ENCODE measurements at places on chromosomes 1 and 21.

DNA sequence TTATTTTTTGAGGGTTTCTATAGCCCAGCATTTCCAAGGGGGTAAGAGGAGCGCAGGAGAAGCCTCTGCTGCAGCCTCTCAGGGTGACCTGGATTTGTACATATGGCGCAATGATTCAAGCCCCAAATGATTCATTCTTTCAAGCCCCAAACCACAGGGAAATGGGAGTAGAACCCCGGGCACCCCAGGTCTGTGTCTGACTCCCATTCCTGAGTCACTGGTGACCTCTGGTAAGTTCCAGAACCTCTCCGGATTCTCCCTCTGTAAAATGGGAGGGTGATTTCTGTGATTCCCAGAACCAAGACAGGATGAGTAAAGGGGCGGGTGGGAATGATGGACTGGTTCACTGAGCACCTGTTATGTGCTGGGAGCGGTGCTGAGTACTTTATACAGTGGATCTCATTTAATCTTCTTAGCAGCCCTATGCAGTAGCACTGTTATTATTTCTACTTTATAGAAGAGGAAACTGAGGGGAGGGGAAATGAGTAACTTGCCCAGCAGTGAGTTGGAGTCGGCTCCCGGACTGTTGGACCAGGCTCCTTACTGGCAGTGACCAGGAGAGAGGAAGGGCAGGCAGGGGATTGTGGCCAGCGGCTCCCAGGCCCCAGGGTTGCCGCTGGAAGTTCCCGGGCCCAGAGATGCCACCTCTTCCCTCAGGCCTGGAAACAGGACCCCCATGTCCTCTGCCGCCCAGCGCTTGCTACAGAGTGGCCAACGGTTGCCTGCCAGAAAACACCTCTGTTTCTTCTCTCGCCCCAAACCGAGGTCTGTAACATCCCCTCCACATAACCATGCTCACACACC, 20.3 kb upstream of the SLC26A9 start:
- DNase-seq = no peak

DNA sequence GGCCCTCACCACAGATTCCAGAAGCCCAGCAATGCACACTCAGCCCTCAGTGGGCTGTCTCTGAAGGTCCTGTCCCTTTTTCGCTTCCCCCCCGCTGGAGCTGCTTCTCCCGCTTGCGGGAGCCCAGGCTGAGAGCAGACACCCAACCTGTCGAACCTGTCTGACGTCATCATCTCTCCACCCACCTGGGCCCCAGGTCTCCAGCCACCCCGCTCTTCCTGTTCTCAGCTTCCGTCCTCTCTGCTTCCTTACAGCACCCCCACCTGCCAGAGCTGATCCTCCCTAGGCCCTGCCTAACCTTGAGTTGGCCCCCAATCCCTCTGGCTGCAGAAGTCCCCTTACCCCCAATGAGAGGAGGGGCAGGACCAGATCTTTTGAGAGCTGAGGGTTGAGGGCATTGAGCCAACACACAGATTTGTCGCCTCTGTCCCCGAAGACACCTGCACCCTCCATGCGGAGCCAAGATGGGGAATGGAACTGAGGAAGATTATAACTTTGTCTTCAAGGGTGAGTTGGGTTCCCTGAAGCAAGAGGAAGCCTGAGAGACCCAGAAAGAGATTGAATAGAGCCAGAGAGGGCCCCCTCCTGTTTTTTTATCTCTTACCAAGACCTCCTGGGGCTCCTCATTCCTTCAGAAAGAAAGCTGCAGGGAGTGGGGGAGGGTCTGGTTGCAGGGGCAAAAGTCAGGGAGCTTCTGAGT, at the start of gene RAB25:
Gene RAB25, plus strand, starts transcription at position 224 of the 700 bp plus-strand sequence. Its CDS starts 241 bp downstream, at position 465.
- no peak for DNase-seq

DNA sequence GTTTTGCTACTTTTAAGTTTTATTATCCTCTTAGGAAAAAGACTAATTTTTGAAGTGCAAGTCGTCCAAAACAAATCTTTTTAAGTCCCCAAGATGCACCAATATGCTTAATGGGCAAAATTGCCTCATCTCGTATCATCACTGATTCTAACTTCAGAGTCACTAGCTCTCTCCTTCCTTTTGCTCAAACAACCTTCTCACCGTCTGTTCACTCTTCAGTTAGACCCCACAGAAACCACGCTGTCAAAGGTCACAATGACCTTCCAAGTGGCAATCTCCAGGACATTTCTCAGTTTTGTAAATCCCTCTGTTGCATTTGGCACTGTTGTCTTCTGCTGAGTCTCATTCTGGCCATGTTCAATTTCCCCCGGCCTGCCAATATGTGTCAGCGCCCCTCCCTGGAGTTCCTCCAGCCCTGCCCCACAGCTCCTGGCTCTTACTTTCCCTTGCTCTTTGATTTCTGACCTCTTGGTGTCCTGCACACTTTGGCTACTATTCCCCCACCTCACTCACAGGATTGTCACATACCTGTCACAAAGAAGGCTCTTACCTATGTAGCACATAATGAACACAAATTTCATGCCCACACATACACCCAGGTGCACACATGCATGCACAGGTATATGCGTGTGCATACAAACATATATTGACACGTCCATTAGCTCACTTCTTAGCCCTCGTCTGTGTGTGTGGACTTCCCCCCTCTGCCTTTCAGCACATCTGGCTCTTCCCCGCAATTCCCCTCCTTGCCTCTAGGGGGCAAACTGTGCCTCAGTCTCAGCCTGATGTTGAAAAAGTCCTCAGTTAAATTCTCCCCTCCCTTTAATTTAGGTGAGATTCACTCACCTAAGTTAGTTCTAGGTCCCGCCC, 354.0 kb upstream of the DUSP10 start:
- DNase-seq = peak; percentile 42

- no peak for DNase-seq
Measured at GRCh38 chr21:26946744-26947446, 20.0 kb downstream of the ADAMTS5 start.

DNA sequence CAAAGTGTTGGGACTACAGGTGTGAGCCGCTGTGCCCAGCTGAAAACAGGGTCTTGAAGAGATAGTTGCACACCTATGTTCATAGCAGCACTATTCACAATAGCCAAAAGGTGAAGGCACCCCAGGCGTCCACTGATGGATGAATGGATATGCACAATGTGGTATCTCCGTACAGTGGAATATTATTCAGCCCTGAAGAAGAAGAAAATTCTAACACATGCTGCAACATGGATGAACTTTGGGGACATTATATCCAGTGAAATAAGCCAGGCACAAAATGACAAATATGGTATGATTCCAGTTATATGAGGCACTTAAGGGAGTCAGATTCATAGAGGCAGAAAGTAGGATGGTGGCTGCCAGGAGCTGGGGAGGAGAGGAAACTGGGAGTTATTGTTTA, 137.6 kb upstream of the WNT4 start:
- no peak for DNase-seq

- DNase-seq = no peak
Measured at GRCh38 chr1:4601941-4602340, 52.5 kb upstream of the AJAP1 start.

- DNase-seq = no peak
Measured at GRCh38 chr1:239884796-239885195, 206.9 kb upstream of the FMN2 start.

DNA sequence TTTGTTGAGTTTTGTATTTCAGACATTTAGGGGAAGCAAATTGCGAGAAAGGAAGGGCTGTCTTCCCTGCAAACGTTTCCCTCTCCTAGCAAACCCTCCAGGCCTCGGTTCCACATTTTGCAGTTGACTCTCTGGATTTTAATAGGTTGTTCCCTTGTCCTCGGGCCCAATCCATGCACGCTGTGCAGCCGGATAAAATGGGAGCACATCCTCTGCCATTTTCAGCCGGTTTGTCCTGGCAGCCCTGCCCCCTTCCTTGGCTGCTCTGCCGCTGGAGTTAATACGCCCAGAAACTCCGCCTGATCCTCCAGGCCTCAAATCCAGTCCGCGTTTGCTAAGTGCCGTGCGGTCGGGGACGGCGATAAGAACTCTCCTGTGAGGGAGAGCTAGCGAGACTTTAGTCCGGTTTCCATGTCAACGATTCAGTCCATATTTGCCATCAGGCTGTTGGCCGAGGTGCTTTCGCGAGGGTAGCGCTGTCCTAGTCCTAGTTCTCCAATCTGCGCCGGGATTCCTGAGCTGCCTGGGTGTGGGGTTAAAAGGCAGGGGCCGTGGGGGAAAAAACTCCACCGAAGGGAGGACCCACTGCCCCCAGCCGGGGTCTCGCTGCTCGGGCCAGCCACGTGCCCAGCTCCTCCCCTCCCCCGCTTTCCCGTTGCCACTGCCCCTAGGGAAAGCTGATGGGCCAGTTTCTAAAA, 2.9 kb upstream of the ARID1A start:
- peak; percentile 69 for DNase-seq

GRCh38 chr1:175269151-175269550, 76.6 kb upstream of the KIAA0040 start:
- DNase-seq = no peak

DNA sequence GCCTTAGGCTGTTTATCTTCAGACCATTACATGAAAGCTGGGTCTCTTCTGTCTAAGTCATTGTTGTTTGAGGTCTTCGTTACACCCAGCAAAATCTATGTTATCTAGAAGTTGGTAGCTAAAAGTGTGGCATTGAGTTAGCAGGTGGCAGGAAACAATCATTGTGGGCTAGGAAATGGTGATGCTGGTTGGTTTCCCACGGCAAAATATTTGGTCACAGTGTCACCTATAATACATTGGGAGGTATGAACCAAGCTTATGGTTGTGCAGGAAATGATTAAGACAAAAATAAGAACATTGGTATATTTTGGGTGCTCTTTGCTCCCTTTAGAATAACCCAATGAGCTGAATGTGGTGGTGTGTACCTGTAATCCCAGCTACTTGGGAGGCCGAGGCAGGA, 169.7 kb downstream of the TRIM33 start:
- DNase-seq = no peak

DNA sequence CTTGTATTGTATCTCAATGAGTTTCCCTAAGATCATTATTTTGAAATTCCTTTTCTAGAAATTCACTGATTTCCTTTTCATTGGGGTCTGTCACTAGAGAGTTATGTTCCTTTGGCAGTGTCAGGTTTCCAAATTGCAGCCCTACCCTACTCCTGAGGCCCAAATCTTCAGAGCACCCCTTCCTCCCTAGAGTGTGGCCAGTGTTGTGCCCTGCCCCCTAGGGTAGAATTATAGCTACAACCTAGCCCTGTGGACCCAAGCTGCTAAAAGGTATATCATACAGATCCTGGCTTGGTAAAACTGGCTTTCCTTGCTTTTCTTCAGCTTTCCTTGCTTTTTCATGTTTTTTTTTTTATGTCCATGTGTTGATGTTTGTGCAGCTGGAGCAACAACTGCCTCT, 60.7 kb downstream of the DIPK1A start:
- DNase-seq = no peak

GRCh38 chr1:58293388-58293787, 253.1 kb downstream of the OMA1 start:
- no peak for DNase-seq

DNA sequence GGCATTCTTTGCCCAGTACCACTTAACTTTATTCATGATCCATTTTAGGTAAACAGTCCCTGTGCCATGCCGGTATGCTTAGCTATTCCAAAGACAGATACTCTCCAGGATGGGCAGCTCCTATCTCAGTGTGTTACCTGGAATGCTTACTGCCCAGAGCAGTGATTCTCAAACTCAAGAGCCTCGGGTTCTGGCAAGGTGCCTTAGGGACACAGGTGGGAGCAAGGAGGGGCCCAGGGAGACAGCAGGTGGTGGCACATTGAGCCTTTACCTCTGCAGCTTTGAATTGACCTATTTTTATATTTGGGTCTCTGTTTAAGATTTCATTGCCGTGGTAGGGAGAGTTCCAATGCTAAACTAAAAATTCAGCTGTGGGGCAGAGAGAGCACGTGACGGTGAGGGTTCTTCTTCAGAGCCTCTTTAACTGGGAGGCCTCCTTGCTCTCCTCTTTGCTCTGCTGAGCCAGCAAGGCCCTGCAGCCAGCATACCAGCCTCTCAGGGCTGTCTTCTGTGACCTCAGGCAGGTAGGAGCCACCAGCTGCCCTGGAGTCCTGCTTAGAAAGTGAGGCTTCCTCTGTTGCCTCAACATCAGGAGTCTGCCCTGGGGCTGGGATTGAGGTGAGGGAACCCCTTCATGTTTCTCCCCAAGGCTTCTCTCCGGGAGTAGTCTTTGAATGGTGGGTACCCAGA, 20.2 kb downstream of the PHGDH start:
- DNase-seq = no peak
